ENCODE measurements at places on chromosomes 4 and X.

- no peak for DNase-seq
These were observed at the start of gene APBB2 for GRCh38 chr4:41214136-41214824. Gene APBB2 (minus strand): TSS chr4:41214542. CDS start chr4:41033254, 181,288 bp downstream.

GRCh38 chr4:141569141-141569540 is 67.2 kb upstream of the IL15 start:
- DNase-seq = no peak

GRCh38 chrX:132613801-132614200 is 125.0 kb upstream of the MBNL3 start:
- DNase-seq = no peak

DNA sequence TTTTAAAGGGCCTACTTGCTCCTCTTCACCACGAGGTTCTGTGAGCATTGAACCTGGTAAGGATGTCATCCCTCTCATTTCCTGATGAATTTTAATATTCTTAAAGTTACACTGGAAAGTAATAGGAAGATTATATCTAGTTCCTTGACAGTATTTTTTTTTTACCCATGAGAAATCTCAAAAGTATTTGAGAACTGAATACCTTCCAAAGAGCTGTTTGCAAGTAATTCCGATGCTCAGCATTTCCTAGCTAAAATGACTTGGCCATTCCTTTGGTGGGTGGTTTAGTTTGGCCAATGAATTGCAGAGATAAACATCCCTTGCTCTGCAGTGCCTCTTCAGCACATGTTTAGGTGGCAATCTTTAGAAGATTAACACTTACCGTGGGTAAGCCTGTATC is 110.2 kb upstream of the WDR1 start:
- DNase-seq = no peak

DNA sequence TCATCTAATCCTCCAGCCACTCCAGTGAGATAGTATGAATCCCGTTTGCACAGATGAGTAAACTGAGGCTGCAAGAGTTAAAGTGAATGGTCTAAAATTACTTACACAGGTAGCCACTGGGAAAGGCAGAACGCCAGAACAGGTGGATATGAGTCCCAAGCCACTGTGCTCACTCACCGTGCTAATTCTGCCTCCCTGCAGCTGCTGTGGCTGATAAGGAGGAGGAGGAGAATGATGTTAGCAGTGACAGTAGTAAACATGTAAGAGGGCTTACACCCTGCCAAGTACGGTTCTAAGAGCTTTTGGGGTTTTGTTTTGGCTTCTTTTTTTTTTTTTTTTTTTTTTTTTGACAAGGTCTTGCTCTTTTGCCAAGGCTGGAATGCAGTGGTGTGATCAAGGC is 90.5 kb upstream of the PRPS2 start:
- no peak for DNase-seq

DNA sequence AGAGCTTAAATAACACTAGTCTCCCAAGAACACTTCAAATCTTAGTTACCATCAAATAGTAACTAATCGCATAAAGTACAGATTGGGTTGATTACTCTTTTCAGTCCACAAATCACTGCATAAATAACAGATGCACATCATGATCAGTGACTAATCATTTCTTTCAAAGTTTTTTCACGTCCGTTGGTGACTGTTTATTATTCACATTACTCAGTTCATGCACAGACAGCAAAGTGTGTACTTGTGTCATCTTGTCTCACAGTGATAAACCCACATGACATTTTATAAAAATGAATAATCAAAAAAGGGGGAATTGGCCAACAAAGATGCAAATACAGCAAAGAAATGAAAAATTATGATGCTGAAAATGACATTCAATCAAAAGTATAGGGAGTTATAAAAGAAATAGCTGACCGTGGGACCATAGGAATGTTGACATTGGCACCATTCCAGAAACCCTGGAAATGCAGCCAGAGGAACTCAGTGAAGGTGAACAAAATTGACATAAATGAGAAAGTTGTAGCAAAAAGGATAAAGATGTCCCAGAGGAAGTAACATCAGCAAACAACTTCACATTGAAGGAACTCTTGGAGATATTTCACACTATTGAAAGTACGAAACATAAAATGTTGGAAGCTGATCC is 161.5 kb downstream of the SOX3 start:
- no peak for DNase-seq

GRCh38 chr4:132297346-132297745 is 851.7 kb upstream of the PCDH10 start:
- no peak for DNase-seq

- no peak for DNase-seq
These were observed 45.3 kb upstream of the ZMAT1 start for GRCh38 chrX:101977106-101977505.

DNA sequence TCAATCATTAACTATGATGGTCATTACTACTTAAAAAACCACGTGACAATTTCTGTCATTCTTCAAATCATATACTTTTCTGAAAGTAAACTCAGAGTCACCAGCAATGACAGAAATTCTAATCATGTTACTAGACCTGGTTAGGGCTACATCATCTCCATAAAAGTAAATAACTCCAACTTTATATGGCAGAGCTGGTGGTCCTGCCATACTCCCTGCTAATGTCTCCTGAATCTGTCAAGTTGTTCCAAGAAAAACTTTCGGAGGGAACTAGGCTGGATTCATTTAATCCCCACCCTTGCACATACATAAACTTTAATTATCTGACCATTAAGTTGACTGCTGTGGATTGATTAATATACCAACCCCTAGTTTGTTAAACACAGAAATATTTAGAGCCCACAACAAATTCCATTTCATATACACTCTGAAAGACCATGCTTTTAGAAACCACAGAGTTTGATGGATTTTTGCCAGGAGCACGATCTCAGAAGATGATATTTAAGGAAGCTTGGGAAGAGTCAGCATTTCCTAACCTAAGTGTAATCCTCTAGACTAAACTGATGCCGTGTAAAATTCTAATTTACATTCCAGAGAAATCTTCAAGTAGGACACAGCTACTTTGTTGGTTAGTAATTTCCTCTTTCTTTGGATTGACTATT is 577.0 kb downstream of the FAT4 start:
- no peak for DNase-seq

- DNase-seq = no peak
These were observed 237.0 kb downstream of the IDS start for GRCh38 chrX:149267878-149268813.

- no peak for DNase-seq
These were observed 55.9 kb upstream of the EDNRA start for GRCh38 chr4:147425019-147425418.

DNA sequence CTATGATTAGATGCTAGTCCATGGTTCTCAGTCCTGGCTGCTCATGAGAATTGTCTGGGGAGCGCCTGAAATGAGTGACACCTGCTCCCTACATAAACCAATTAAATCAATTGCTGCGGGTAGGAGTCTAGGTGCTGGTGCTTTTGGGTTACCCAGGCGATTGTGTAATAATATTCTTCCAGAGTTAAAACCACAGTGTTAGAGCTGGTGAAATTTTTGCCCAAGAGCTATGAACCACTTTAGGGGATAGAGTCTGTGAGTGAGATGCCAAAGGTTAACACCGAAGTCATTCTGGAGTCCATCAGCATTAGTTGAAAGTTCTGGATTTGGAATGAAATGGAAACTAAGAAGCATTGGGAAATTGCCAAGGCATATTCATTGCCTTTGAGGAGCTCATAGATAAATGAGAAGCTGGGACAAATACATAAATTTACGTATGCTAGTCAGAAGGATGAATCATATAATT is 15.3 kb downstream of the PDK3 start:
- no peak for DNase-seq

GRCh38 chr4:185774131-185774653 is 37.8 kb downstream of the SORBS2 start:
- no peak for DNase-seq

DNA sequence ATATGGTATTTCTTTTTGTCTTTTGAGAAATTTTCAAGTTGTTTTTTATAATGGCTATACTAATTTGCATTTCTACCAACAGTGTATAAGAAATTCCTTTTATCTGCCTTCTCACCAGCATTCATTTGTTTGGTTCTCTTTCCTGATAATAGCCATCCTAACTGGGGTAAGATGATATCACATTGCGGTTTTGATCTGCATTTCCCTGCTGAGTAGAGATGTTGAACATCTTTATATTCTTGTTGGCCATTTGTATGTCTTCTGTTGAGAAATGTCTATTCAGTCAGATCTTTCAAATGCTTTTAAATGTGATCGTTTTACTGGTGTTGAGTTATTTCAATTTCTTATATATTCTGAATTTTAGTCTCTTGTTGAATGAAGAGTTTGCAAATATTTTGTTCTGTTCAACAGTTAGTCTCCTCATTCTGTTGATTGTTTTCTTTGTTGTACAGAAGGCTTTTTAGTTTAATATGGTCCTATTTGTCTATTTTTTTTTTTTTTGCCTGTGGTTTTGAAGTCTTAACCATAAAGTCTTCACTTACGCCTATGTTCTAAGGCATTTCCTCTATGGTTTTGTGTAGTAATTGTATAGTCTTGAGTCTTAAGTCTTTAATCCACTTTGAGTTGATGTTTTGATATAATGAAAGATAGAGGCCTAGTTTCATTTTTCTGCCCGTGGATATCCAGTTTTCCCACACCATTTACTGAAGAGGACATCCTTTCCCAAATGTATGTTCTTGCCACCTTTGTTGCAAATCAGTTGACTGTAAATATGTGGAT is 1566.9 kb downstream of the STIM2 start:
- DNase-seq = no peak

DNA sequence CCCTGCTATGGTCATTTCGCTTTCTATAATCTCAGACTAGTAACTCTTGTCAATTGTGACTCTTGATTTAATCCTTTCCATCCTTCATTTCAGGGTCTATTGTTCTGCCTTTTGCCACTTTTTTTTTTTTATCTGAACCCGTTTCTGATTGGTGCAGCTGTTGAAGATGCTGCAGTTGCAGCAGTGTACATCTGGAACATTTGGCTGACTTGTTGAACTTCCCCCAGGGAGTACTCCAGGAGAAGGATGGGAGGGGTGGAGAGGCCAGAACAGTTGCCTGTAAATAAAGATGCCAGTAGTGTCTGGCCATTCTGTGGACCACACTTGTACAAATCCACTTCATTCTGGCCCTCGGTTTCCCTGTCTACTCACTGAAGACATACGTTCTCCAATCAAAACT is 1.0 kb upstream of the EDA start:
- DNase-seq = no peak

- peak; percentile 1 for DNase-seq
These were observed 107.3 kb downstream of the JADE1 start for GRCh38 chr4:128916832-128917231.

DNA sequence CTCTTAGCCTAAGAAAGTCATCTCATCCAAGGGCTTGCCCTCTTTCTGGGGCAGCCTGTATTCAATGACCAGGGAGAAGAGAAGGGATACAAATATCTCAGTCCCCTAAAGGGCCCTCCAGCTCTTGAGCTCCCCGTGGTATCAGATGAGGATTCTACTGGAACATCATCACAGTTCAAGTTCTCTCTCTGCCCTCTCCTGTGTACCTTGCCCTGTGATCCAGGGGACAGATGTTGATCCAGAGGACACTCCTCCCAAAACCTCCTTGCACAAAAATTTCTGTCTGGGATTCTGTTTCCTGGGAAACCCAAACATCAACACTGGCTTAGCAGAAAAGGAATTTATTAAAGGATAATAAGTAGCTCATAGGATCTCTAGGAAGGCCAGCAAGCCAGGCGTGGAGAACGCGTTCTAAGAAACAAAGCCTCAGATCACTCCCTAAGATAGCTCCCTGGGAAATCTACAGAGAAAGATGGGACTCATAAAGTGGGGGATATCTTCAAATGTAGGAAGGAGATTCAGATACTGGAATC is 296.3 kb upstream of the KLF3 start:
- no peak for DNase-seq

- no peak for DNase-seq
These were observed 36.0 kb downstream of the MED28 start for GRCh38 chr4:17650406-17650805.

- no peak for DNase-seq
These were observed 59.5 kb upstream of the PPP2R3B start for GRCh38 chrX:446245-446644.

DNA sequence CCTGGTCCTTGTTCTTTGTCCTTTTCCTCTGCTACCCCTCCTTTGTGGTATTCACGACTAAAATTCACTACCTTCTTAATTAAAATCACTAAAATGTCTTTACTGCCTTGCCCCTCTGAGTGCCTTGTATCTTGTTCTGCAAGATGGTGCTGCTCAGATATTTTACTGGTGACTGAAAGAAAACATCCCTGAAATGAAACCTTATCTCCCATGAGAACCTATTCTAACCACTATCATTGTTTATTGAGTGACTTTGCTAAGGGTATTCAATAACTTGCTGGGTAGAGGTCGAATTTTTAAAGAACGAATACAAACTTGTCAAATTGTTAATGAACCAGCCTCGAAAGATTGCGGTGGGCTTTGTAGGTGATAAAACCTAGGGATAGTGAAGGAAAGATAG is 52.8 kb downstream of the SPRY1 start:
- no peak for DNase-seq

DNA sequence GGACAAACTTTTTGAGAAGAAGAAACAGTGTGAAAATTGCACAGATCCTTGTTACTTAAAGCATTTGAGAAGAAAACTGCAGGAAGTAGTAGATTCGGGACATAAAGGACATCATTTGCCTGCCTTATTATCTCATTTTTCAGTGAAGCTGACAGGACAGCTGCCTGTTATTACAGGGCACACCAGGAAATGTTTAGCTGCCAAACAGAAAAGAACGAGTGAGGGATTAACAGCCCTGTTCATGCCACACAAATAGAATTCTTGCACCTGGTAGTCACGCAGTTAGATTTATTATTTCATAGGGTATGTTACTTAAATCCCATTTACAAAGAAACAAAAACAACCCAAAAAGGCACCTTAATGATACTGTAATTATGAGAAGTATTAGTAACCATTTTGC is 100.6 kb downstream of the CHIC2 start:
- DNase-seq = no peak

DNA sequence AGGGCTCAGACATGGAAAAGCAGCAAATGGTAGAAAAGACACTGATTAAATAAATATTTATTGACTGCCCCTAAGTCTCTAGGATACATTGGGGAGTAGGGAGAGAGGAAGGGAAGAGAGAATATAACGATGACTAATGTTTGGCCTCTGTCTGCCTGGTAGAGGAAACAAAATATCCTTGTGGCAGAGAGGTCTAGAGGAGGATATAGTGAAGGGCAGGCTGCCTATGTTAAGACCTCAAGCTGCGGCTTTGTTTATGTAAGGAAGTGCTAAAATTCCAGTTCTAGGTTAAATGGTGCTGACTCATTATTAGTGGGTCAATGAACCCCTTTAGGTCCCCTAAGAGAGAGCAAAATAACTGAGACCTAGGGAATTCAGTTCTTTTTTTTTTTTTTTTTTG is 427.3 kb upstream of the FTHL17 start:
- DNase-seq = no peak

Measured in CD4-positive, alpha-beta T cell treated with Interleukin-6 at 100 ng/mL for 8 hours (primary cell).